ENCODE measurements at places on chromosomes 4 and X.

DNA sequence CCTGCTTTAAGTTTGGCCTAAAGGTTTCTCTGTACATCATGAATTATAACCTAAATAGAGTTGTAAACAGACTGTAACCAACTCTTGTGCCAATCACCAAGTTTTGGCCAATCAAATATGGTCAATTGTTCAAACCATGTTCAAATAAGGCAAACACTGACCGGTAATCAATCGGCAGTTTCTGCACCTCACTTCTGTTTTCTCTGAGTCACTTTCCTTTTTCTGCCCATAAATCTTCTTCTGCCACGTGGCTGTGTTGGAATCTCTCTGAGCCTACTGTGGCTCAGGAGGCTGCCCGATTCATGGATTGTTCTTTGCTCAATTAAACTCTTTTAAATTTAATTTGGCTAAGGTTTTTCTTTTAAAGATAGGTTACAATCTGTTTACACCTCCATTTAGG, 16.5 kb upstream of the ENPP6 start:
- no peak for DNase-seq

DNA sequence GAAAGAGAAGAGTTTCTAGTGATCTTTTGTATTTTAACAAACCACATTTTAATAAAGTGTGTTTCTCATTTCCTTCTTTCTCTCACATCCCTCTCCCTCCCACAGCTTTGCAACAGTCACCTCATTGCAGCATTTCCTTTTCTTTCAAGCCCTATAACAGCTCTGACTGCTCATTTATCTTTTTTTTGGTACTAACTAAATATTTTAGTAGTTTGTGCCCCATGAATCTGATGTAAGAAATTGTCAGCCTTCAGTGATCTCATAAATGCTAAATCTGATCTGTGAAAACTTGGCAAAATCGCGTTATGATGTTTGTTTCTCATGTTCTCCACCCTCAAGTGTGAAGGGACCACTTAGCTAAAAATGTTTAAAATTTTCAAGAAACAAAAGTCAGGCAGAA, 258.5 kb upstream of the SLIT2 start:
- peak; percentile 75 for DNase-seq

- no peak for DNase-seq
Measured at GRCh38 chrX:136387951-136388502, 87.3 kb downstream of the ADGRG4 start.

GRCh38 chrX:147476008-147476407, 435.7 kb upstream of the FMR1 start:
- DNase-seq, result peak; percentile 8

DNA sequence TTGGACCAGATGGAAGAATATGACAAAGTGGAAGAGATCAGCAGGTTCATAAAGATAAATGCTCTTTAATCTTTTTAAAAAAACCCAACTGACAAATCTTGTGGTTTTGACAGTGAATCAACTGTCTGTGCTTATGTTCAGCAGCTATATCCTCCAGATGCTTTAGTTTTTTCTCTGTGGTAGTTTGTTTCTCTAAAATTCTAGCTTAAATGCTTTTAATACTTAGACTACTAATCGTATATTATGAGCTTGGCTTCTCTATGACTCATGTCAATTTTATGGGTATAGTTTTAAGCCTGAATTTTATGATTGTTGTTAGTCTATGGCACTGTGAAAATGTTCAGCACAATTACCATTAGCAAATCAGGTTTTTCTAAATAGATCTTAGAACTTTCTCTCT, 12.9 kb downstream of the HHIP start:
- DNase-seq, result peak; percentile 54

GRCh38 chr4:124199755-124200154, 512.8 kb downstream of the ANKRD50 start:
- peak; percentile 27 for DNase-seq

DNA sequence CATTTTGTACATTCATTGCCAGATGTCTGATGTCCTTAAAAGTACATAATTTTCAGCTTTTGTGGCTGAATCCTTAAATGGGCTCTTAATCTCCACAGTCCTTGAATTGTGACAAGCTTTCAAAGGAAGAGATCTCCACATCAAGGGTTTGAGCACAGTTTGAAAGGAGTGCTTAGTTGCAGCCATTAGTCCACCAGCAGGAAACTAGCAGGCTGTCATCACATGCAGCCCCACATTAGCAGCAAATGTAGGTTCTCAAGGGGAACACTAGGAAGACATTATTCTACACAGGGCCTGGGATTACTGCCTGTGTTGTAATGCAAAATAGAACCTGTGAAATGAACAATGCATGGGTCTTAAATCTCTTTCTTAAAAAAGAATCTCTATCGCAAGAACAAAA, 173.2 kb downstream of the CBLL2 start:
- no peak for DNase-seq

DNA sequence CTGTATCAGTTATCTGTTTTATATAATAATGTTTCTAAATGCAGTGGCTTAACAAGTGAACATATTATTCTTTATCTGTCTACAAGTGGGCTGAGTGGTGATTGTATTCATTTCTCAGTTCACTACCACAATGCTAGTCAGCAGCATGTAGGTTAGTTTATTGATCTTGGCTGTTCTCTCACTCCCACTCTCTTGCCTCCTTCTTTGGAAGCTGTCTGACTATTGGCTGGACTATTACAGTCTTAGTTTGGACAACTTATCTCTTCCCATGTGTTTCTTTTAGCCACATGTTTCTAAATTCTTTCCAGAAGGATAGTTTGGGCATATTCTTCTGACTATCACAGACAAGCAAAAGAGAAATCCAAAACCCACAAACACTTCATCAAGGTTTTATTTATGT, 459.5 kb upstream of the AGA start:
- DNase-seq, result no peak

DNA sequence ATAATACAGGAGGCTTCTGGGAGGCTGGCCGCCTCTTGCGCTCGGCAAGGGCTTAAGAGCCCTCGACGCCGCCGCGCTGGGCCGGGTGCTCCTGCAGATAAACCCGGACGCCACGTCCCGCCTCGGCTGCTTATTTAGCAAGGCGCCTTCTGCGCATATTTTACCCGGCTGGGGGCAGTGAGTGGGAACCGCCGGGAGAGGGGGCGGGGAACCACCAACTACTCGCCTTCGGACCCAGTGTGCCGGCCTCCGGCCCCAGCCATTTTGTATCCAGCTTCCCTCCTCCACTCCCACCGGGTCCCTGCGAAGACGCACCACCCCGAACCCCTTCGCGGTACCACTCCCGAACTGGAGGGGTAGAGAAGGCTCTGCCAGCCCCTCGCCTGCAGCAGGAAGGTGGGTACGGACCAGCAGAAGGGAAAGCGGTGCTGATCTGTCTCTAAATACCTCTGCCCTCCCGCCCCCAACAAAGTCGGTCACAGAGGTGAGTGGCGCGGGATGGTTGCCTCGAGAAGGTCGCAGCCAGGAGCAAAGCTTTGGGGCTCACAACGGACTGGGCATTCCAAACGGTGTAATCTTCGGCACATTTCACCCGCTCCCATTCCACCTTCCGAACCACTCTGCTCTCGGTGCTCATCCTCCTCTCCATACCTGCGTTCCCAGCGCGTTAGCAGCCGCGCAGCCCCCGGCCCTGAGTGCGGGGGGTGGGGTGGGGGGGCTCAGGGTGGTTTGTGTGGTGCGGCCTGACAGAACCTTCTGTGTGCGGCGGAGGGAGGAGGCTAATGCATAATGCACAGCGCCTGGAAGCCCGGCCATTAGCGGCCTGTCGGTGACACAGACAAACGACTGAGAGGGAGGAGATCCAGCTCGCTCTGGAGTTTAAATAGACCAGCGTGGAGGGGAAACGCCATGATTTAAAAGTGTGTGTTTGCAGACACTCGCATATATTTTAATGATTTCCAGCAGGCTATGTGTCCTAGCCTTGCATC, 4.9 kb upstream of the BCOR start:
- DNase-seq, result no peak

DNA sequence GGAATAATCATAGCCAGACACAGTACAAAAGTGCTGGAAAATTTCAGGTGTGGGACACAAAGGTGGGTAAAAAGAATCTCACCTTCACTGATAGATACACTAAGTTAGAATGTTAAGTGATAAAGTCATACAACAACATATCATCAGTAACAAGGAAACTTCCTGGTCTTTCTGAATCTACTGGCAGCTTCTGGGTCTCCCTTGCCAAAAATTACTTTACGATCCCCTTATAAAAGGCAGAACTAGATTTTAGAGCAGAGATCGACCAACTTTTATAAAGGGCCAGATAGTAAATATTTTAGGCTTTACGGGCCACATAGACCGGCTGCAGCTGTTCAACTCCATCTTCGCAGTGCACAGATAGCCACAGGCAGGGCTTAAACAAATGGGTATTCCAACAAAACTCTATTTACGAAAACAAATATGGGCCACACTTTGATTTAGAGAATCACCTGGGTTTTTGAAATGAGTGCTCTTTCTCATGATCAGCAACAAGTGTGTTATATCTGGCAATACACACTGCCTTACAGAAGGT, 159.9 kb downstream of the AASDH start:
- DNase-seq, result no peak

DNA sequence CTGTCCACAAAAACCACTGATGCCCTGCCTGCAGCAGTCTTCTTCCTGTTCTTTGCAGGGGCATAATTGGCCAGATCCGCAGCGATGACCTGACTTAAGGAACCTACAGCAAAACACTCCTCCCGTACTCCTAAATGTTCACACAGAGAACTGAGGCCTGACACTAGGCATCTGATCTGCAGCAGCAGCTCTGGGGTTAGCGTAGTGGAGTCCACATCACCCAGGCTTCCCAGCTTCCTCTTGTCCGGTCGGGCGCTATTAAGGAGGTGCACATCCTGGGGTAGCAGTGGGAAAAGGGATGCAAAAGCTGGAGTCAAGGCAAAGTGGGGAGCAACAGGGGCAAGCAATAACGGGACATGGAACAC, 758 bp downstream of the SCFD2 start:
- peak; percentile 6 for DNase-seq

- no peak for DNase-seq
Measured at GRCh38 chr4:37682701-37683401, 3.3 kb downstream of the RELL1 start.

DNA sequence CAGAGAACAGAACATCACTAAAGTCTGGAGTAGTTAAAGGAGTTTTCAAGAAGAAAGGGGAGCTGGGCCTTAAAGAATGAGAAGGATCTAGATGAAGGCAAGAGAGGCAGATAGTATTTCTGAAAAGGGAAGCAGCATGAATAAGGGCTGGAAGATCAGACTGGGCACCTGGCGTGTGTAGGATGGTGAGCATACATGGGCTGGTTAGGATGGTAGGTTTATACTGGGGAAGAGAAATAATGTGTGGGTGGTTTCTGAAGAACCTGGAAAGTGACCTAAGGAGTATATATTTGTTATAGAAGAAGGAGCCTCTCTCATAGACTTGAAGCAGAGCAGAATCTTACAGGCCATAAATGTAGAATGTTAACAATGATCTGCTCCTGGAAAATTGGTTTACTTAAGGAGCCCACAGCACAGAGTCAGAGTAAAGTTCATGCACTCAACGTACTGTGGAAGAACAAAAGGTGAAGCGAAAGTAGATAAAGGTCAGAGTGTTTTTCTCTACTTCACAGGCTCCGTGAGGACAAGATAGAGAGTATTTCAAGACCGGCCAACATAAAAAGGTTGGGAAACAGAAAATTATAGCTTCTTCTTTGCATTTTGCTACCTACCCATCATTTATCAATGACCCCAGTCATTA, 35.8 kb downstream of the MBNL3 start:
- DNase-seq, result no peak

DNA sequence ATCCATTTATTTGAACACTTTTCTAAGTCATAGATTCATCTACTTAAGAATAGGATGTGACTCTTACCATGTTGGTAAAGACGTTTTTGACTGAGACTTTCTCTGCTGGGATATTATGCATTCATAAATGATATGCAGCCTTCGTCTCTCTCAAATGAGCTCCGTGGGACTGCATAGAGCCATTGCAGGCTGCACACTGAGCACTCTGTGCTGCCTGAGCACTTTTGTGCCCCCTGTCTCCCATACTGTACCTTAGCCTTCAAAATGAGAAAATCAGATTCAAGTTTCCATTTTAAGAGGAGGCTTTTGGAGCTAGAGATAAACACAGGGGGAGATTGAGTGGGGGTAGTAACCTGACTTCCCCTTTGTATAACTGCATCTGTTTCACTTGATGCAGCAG, 433.6 kb downstream of the ZIC3 start:
- DNase-seq, result no peak

- DNase-seq, result peak; percentile 54
Measured at GRCh38 chr4:98627531-98628257, 30.7 kb downstream of the TSPAN5 start.

All from fibroblast of skin of scalp (primary cell).